ENCODE measurements at places on chromosomes 1 and 21.
A peak's percentile ranks its signal among the peaks of the same experiment; 100 is the strongest.

- DNase-seq, result no peak
Measured at GRCh38 chr21:29193072-29193471, 62.6 kb downstream of the MAP3K7CL start.

GRCh38 chr1:31703431-31704270 lies at the start of gene COL16A1:
TSS of gene COL16A1 (minus strand) at chr1:31704017. CDS start at chr1:31702193, 1,824 bp downstream.
- no peak for DNase-seq

GRCh38 chr21:43608225-43608624 lies 51.1 kb downstream of the HSF2BP start:
- no peak for DNase-seq

DNA sequence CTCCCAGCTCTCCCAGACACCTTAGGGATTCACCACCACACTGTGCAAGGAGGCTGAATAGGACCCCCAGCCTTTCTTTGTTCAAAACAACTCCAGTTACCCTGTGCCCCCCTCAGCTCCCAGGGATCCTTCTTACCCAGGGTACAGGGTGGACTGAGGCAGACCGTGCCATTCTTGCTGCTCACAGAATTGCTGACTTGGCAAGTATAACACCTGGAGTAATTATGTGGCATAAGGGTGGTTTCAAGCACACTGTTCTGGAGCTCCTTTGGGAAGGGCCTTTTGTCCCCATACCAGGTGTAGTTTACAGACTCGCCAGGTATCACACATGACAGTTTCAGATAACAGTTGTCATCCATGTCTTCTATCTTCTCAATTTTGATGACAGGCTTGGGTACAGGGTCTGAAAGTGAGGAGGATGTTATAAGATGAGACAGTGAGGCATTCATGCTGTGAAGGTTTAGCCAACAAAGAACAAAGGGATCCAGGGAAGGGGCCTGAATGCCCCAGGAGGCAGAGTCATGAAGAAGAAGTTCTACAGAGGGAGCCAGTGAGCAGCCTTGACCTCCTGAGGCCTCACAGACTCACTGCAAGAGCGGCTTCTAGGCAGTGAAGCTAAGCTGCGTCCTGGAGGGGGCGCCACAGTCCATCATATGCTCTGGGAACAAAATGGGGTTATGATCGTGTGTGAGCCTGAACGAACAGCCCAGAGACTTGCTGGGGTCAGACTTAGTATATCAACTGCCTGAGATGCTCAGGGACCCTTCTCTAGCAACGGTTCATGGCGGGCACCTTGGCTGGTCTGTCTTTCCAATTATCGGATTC lies 30.3 kb downstream of the CD48 start:
- peak; percentile 60 for DNase-seq

DNA sequence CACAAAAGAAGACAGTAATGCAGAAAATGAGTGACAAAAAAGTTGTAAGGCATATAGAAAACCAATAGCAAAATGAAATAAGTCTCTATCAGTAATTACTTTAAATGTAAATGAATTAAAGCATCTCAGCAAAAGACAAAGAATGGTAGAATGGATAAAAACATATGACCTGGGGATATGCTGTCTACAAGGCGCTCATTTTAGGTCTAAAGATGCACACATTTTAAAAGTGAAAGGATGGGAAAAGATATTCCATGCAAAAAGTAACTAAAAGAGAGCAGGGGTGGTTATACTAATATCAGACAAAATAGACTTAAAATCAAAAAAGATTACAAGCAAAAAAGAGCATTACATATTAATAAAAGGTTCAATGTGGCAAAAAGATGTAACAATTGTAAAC lies 41.2 kb downstream of the SPATA6 start:
- DNase-seq, result no peak

GRCh38 chr1:232704694-232705680 lies 75.1 kb upstream of the SIPA1L2 start:
- no peak for DNase-seq

DNA sequence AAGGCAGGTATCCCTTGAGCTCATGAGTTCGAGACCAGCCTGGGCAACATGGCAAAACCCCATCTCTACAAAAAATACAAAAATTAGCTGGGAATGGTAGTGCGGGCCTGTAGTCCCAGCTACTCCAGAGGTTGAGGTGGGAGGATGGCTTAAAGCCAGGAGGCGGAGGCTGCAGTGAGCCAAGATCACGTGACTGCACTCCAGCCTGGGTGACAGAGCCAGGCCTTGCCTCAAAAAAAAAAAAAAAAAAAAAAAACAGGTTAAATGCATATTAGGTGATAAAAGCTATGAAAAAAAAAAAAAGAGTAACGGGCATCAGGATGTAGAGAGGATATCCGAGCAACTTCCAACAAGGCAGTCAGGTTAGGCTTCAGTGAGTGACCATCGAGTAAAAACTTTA lies 2.8 kb upstream of the SRRM1 start:
- DNase-seq, result no peak

GRCh38 chr1:198641501-198641900 lies 2.7 kb downstream of the PTPRC start:
- DNase-seq, result no peak

- DNase-seq, result no peak
Measured at GRCh38 chr1:41954533-41954944, 35.8 kb upstream of the HIVEP3 start.

DNA sequence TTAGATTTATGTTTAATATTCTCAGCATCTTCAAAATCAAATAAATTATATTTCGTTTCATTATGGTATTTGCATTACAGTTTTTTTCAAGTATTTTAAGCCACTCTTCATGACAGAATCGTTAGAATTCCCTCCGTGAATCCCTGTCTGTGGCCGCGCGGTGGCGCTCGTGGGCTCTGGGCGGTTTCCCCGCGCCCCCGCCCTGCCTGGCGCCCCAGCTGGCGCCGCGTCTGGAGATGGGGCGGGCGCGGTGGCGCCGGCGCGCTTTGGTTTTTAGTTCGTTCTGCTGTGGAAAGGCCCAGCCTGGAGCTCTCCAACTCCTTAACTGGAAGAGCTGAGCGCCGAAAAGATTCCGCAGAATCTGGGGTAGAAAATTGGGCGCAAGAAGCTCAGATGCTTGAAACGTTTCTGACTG lies 25.7 kb downstream of the PRMT2 start:
- DNase-seq, result no peak

- no peak for DNase-seq
Measured at GRCh38 chr1:165284454-165284853, 72.1 kb downstream of the LMX1A start.

GRCh38 chr1:114397601-114398000 lies 113.4 kb downstream of the TRIM33 start:
- no peak for DNase-seq

- DNase-seq, result no peak
Measured at GRCh38 chr21:34012640-34013039, 60.7 kb upstream of the MRPS6 start.

DNA sequence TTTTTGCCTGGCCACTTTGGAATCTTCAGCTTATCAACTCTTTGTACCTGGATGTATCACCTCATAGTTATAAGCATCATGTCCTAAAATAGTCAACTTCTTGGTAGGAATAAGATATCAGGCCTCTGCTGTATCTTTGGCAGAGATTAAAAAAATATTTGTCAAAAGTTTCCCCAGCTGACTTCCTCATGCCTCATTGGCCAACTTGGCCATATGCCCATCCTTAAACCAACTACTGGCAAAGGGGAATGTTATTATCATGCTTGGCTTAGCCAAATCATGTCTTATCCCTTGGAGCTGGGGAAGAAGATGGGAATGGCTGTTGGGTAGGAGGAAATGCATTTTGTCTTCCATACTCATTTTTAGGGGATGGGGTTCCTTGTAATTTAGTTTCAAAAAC lies 23.4 kb downstream of the NFASC start:
- no peak for DNase-seq

DNA sequence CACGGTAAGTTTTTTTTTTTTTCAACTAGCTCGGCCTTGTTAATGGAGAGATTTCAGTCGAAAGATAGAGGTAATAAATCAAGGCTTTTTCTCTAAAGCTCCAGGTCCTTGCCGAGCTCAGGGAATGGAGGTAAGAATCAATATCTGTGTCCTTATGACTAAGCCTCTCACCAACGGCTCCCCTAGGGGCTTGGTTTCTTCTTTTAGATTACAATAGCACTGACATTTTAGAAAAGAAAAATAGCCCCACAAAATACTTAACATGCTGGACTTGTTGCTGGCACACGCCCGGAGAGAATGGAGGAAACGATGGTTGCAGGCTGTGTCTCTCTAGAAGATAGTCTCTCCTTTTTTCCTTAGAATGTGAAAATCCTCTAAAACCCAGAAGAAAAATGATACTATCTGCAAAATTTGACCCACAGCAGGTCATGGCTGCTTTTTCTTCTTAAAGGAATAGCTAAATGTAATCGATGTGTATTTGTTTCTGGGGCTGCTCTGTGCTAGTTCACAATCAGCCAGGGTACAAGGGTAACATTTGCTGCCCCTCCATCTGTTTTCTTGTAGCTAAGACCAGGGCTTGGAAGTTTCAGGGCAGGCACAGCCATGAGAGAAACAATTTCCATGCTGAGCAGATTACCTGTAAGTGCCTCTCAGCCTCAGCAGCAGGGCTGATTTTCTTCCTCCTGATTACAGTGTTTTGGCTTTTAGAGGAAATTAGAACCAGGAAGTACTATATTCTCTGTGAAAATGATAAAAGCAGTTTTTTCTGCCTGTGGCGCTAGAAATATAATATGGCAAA lies 86.2 kb upstream of the GNG12 start:
- DNase-seq, result no peak

- no peak for DNase-seq
Measured at GRCh38 chr1:75257424-75257823, 123.2 kb downstream of the LHX8 start.

- no peak for DNase-seq
Measured at GRCh38 chr21:17976139-17976538, 157.0 kb upstream of the C21orf91 start.

GRCh38 chr21:32702702-32703101 lies 25.1 kb downstream of the SYNJ1 start:
- no peak for DNase-seq

Data from activated naive CD8-positive, alpha-beta T cell treated with anti-CD3 and anti-CD28 coated beads, Interleukin-2, amount 50 U/mL, for 16 hours (primary cell).